Upper lobe of right lung (tissue), 1 donor: ENCODE measurements at places on chromosomes 6 and 20. TPM values are rescaled to one million over a fixed set of nuclear protein-coding genes. Genes with fewer than 3 reads are reported as not detected.

- no peak for DNase-seq
These were observed 83.5 kb downstream of the ZHX3 start for GRCh38 chr20:41234041-41234440.

- no peak for DNase-seq
These were observed 171.3 kb upstream of the NT5E start for GRCh38 chr6:85278466-85279035.

GRCh38 chr20:32832664-32833063, 12.9 kb downstream of the MAPRE1 start:
- no peak for DNase-seq

GRCh38 chr20:48717095-48717672, 110.6 kb downstream of the PREX1 start:
- no peak for DNase-seq

Gene NFATC2
- 7.6 TPM for total RNA-seq

Gene GRIK2
- total RNA-seq = 0.38 TPM

Gene DUSP15
- total RNA-seq = 2.4 TPM

Gene BAG2
- total RNA-seq = 7.1 TPM
